Fibroblast of mammary gland (primary cell): ENCODE measurements at places on chromosomes 2 and 18.

DNA sequence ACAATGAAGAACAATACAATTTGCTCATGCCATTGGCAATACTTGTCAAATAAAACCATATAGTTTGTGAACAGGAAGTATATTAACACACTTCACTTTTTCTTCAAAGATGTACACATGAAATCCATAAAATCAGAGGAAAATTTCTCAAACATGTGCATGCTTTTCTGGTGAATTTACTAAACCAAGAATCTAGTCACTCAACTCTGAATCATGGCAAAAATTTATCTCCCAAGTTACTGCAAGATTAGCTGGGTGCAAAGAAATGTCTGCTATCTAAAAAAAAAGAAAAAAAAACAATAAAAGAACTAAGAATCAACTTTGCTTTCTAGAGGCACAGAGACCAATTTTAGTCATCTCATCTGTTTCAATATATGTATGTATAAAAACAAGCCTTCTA, 419.2 kb downstream of the NR4A2 start:
- DNase-seq = no peak

DNA sequence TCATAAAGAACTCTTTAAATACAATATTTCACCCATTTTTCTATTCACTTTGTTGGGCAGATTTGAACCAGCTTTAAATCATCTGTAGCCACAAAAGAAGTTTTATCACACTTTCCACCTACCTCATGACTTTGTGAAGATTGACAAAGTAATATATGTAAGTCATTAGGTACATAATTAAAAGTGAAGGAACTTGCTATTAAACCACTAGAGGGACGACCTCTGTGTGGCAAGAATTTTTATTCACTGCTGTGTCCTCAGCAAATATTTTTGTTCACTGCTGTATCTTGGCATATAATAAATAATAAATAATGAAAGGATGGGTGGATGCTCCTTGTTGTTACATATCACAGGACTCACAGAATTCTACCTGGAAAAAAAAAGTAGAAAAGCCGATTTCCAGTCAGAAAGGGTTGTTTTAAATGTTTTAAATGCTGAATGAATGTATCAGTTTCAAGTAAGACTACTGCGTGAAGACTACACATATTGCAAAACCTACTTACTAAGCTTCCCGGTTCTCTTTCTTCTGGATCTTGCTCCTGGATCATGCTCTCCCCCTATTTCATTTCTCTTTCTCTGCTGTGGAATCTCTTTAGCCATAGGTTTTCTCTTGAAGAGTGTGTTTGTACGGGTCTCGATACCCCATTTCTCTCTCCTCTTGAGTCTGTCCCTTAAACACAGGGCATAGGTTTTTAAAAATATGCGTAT, 44.8 kb downstream of the KCMF1 start:
- peak; percentile 34 for DNase-seq

DNA sequence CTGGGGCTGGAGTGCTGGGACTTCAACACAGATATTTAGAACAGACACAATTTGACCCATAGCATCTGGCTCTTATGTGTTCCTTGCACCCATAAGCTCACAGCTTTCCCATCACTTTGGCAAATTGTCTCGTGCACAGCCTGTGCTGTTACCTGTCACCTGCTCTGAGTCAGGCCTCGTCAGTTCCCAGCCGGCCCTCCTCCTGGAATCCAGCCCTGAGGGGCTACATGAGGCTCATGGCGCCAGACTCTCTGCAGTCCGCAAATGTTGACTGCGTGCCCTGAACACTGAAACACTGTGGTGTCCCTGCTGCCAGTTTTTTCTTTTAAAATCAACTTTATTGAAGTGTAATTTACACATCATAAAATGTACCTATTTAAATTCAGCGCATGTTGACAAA, 65.4 kb upstream of the BZW1 start:
- no peak for DNase-seq

GRCh38 chr2:60553495-60554073, at the start of gene BCL11A:
TSS of gene BCL11A (minus strand) at chr2:60553654. CDS start at chr2:60553270, 384 bp downstream.
- DNase-seq = peak; percentile 40

DNA sequence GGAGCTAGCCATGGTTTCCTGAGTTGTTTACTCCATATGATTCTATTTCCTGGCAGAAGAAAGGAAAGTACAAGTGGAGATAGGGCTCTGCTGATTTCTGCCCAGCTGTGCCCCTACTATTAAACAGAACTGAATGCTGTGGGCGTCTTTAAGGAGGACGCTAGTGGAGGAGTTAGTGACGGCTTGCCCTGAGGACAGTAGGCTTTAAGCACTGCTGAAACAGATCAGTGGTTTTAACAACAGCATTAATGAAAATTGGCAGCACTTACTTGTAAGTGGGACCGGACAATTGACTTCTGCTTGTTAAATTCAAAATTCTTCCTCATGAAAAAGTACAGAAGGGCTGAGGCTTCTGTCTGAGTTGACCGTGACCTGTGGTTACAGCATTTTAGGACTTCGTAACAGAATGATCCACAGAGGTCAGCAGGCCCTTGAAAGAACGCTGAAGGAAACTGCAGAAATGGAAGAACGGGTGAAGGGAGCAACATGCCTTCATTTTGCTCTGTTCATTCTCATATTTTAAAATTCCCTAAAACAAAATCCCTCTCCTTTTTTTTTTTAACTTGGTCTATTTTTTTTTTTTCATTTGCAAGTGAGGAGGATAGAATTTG, 80.6 kb upstream of the CCDC195 start:
- no peak for DNase-seq

- DNase-seq = no peak
Measured at GRCh38 chr2:167254721-167255120, 366.4 kb downstream of the XIRP2 start.

GRCh38 chr2:106159866-106160785, 34.0 kb downstream of the UXS1 start:
- DNase-seq = no peak

DNA sequence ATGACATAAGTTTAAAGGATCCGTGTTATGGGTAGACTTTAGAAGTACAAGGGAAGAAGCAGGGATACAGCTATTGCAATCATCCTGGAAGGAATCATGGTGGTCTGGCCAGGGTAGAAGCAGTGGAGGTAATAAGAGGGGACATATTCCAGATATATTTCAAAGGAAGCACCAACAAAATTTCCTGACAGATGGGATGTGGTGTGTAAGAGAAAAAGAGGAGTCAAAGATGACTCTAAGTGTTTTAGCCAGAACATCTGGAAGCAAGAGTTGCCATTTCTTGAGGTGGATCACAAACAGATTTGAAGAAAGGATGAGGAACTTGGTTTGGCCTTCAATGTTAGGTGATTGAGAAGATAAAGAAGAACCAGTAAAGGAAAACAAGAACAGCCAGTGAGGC, 133.1 kb upstream of the CTAGE1 start:
- DNase-seq = no peak

DNA sequence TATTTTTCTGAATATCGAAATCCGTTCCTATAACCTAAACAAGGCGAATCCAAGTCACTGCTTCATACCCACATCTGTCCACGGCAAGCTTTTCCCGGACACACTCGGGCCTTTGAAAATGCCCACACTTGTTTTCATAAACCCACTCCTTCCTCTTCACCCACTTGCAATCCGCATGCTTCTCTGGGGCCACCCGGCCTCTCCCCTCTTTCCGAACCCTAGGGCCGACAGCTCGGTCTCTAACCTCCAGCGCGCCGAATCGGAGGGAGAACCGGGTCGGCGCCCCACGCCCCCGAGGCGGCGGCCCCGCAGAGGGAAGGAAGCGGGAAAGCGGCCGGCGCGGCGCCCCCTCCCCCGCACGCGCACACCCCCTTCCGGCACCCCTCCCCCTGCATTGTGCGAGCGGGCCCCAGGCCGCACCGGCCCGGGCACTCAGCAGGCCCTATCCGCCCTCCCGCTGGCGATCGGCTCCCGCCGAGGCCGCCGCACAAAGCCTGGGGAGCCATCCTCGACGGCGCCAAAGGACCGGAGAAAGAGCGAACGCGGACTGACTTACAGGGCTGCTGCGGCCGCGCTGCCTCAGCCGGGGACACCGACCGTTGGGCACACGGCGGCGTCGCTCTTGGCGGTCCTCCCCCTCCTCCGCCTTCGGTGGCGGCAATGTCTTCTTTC, 467 bp downstream of the PUM2 start:
- DNase-seq = no peak

- DNase-seq = no peak
Measured at GRCh38 chr2:146437712-146438111, 1407.1 kb upstream of the ACVR2A start.

DNA sequence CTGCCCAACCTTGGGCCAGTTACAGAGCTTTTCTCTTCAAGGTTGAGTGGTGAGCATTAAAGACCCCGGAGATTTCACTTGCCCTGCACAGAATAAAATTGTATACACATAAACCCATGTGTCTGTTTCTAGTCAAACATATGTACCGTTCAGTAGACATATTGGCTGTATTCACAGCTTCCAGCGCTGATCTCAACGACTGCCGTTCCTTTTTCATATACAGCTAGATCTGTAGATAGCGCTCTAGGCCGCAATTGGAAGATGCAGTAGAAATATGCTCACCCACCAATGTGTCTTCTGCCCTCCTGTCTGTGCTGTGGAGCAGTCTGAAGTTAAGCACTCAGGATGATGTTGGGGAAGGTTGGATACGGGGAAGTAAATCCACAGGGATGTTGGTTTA, 317.7 kb downstream of the SETBP1 start:
- no peak for DNase-seq

GRCh38 chr18:76453932-76454331, 41.1 kb downstream of the ZNF516 start:
- DNase-seq = no peak

GRCh38 chr2:63772061-63772460, 69.6 kb upstream of the UGP2 start:
- DNase-seq = no peak

GRCh38 chr2:70797506-70797905, 7.1 kb upstream of the FIGLA start:
- no peak for DNase-seq

GRCh38 chr2:166891727-166892126, 3.4 kb downstream of the XIRP2 start:
- no peak for DNase-seq

DNA sequence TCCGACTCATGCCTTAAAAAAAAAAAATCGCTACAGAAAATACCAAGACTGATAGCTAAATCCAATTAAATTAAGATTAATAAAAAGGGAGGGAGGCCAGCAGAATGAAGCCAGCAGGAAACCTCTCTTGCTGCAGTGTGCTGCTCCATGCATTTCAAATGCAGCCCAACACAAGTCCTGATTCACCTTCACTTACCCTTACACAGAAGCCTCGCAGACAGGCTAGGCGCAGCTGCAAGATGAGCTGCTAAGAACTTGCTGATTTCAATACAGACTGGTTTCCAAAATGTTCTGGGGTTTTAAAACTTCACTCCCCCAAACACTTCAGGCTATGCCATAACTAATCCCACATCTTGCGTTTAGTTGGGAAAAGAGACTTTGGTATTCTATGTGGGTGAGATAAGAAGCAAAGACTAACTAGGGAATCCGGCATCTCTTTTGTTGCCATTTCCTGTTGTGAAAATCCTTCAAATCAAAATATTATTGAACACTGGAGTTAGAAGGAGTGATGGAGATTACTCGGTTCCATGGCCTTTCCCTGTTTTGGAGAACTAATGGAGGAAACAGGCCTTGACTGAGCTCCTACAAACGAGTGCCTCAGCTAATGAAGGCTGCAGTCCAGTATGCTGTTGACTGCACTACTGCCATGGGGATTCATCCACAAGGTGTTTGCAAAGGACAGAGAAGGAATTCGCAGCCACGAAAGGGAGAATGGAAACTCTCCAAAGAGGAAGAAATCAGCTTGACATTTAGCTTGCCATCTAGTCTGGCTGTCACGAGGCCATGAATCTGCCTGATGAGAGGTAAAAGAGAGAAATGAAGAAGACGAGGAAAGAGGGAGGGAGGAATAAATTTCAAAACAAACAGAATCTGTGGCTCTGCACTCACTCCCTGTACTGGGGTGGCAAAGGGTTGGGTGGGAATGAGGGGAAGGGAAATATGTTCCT, 67.3 kb downstream of the CLHC1 start:
- no peak for DNase-seq

- DNase-seq = peak; percentile 70
Measured at GRCh38 chr2:220162320-220162719, 534.9 kb downstream of the SLC4A3 start.

DNA sequence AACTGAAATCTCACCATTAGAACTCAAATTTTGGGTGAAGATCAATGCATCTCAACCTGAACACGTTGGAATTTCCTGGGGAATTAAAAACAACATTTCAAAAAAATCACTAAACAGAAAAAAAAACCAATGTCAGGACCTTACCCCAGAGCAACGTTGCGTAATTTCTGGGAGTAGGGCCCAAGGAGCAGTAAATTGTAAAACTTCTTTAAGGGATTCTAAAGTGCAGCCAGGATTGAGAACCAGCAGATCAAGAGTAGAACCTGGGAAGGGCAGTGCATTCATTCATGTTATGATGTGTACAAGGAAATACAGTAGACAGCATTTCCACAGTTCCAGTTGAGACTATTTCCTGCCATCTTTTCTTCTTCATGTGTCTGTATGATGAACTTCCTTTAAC, 56.9 kb downstream of the RHBDD1 start:
- DNase-seq = peak; percentile 81

DNA sequence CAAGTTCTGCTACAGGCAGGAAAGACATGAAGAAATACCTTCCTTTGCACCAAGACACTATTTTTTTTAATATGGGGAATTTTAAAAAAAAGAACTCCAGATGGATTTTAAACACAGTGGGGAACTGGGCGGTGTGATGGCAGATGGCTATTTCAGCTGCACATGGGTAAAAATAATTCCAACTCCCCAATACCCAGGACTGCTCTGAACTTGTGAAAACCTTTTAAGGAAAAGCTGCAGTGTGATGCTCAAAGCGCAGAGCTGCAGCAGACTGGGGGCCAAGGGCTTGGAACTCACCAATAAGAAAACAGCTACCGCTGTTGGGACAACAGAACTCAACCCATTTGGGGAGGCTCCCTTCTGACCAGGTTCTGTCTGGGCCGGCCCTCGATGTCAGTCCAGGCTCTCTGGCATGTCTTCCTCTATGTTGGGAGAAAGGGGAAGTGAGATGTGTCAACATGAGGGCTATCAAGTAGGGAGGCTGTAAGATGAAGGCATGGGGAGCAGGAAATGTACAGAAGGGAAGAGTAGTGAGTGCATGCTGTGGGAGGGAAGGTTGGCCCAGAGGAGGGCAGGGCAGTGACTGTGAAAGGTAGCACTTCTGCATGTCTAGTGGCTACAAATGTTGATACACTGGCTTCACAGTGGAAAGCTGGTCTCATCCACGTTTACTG, 64.0 kb upstream of the SLC14A2 start:
- no peak for DNase-seq
